ENCODE measurements at places on chromosomes 13 and 19. TPM values are rescaled to one million over a fixed set of nuclear protein-coding genes. Genes with fewer than 3 reads are reported as not detected.

DNA sequence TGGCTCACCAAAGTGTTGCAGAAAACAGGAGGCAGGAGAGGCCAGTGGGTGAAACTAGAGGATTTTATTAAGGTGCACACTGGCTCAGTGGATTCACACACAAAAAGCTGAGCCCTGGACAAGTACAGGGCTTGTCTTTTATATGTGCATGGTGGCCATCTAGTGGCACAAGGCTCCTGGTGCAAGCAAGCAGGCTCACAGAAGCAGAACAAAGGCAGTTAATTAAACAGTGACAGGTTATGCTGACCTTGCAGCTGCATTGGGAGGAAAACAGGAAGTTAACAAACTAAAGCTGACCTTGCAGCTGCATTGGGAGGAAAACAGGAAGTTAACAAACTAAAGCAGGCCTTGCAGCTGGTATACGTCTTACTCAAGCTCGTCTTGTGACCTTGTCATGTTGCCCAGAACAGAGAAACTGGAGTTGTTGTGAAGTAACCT is 65.3 kb upstream of the ZNF681 start:
- no peak for DNase-seq

DNA sequence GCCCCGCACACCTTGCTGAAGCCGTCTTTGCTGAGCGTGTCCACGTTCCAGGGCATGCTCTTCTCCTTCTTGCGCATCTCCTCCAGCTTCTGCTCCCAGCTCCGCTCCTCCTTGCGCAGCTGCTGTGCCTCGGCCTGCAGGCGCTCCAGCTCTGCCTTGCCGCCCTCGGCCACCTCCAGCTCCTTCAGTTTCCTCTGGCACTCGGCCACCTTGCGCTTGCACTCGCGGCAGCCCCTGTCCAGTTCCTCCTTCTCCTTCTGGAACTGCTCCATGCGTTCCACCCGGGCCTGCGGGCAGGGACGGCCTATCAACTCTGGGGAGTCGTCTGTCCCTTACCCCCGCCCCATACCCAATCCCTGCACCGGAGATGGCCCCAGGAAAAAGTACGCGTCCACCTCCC is 7.4 kb downstream of the CDC37 start:
- no peak for DNase-seq

DNA sequence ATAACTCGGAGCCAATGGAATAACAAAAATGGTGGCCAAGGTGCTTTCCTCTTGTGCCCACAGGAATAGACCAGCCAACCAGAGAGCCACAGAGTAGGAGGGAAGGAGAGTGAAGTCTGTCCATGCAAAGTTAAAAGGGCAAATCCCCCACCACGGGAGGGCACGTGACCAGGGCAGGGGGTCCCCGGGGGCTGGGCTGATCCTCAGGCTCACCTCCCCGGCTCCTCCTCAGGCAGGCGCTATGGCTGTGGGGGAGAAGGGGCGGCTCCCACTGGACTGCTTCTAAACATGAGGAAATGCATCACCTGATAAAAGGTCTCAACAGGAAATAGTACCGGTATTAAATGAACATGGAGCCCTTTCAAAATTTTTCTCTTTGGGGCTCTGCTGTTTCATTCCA is 73.2 kb upstream of the SLC15A1 start:
- no peak for DNase-seq

- no peak for DNase-seq
These were observed 134.6 kb downstream of the KATNAL1 start for GRCh38 chr13:30172593-30173302.

- DNase-seq: no peak
These were observed 11.1 kb upstream of the GTF2F2 start for GRCh38 chr13:45109102-45109720.

DNA sequence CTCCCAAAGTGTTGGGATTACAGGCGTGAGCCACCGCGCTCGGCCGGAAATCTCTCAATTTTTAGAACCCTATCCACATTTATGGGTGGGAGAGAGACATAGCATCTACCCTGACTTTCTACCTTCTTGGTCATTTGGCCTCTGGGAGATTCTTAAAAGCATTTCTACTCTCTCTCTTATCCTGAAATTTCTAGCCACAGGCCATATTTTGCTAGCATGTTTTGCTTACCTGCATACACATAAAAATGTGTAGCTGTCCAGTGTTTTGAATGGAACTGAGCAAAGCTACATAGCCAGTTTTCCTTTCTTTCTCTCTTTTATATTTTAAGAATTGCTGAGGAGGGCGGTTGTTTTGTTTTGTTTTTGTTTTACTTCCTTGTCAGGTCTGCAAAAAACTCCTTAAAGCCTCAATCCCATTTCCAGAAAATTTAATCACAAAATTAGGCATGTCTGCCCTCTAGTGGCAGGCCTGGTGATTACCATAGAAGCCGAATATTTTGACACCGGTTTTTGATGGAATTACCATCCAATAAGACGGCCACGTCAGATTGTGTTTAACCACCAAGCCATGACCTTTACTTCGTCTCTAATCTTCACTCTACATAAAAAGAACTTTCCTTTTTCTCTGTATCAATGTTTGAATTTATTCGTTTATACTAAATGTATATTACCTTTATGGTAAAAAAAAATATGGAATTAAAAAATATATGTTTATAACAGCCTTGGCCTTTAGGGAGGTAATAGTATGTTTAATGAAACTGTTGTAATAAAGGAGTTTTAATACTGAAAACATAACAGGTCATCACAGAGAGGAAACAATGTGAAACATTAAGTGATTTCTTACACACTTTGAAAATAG is 34.4 kb upstream of the OXGR1 start:
- peak; percentile 81 for DNase-seq

GRCh38 chr13:112714376-112715174 is 24.7 kb downstream of the ATP11A start:
- DNase-seq: no peak

GRCh38 chr13:113596321-113597200 is 12.0 kb downstream of the TFDP1 start:
- no peak for DNase-seq

- peak; percentile 89 for DNase-seq
These were observed 5.5 kb upstream of the ADAMTS10 start for GRCh38 chr19:8615813-8616596.

DNA sequence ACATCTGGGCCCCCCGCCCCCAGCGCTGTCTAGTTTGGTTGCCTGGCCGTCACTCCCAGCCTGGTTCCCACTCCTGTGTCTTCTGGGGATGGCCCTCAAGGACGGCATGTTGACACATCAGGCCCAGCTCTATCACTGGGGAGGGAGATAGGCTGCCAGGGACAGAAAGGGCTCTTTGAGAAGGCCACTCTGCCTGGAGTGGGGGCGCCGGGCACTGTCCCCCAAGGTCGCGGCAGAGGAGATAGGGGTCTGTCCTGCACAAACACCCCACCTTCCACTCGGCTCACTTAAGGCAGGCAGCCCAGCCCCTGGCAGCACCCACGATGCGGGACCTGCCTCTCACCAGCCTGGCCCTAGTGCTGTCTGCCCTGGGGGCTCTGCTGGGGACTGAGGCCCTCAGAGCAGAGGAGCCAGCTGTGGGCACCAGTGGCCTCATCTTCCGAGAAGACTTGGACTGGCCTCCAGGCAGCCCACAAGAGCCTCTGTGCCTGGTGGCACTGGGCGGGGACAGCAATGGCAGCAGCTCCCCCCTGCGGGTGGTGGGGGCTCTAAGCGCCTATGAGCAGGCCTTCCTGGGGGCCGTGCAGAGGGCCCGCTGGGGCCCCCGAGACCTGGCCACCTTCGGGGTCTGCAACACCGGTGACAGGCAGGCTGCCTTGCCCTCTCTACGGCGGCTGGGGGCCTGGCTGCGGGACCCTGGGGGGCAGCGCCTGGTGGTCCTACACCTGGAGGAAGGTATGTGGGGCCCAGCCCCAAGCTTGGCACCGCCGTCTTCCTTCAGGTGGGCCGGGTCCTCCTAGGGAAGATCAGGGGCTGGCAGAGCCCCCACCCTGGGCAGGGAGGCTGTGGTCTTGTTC is at the start of gene AMH:
TSS of gene AMH (plus strand) at position 314 of the 857 bp plus-strand sequence. CDS start at position 324, 10 bp downstream.
- no peak for DNase-seq

DNA sequence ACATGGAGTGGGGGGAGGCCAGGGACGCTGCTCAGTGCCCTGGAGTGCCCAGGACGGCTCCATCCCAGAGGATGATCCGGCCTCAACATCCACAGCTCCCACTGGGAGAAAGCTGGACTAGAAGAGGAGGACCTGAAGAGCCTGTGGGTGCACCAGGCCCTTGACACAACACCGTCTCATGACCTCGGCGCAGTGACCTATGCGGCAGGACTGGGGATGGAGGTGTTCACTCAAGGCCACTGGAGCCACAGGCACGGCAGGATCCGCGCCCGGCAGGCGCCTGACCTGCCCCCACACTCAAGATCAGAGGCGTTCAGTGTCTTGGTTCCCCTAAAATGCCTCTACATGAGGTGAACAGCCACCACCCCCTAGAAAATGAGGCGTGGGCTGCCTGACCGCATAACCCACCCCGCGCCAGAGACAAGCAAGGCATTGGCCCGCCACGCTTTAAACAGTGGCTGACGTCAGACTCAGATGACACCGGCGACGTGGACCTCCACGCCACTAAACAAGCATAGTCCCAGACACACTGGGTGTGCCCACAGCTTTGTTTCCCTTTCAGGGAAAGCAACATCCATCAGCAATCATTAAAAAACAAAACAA is 8.0 kb downstream of the SGTA start:
- DNase-seq: no peak

DNA sequence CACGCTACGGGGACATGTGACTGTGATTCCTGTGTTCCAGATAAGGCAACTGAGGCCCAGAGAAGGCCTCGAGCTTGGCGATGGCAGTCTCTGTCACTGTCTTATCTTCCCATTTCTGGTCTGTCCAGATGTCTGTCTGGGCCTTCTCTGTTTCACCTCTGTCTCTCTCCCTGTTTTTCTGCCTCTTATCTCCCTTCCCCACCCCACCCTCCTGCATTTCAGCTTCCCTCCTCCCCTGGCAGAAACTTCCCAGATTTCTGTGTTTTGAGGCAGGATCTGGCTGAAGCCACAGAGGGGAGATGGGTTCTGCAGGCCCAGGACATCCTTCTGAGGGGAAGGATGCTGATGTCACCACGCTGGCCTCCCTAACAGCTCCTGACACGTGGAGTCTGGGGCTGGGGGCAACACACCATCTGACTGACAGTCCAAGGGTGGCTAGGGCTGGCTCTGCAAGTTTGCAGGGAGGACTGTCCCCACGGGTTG is 14.4 kb downstream of the PAK4 start:
- DNase-seq: no peak

DNA sequence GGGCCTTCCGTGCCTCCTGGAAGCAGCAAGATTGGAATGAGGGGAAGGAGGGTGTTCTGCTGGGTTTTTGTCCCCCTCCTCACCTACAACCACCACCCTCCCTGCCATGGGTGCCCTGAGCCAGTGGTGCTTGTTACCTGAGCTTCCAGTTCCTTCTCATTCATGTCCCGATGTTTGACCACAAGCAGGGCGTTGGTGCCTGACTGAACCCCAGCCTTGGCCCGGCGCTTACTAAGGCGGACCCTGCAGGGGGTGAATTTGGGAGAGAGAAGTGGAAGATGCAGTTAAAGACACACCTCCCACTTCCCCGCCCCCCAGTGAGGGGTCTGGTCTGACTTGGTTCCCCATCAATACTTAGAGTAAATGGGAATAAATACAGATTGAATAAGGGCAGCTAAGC is 4.3 kb downstream of the PAF1 start:
- no peak for DNase-seq

GRCh38 chr19:39539165-39539517 is 820 bp downstream of the EID2 start:
- DNase-seq: no peak

DNA sequence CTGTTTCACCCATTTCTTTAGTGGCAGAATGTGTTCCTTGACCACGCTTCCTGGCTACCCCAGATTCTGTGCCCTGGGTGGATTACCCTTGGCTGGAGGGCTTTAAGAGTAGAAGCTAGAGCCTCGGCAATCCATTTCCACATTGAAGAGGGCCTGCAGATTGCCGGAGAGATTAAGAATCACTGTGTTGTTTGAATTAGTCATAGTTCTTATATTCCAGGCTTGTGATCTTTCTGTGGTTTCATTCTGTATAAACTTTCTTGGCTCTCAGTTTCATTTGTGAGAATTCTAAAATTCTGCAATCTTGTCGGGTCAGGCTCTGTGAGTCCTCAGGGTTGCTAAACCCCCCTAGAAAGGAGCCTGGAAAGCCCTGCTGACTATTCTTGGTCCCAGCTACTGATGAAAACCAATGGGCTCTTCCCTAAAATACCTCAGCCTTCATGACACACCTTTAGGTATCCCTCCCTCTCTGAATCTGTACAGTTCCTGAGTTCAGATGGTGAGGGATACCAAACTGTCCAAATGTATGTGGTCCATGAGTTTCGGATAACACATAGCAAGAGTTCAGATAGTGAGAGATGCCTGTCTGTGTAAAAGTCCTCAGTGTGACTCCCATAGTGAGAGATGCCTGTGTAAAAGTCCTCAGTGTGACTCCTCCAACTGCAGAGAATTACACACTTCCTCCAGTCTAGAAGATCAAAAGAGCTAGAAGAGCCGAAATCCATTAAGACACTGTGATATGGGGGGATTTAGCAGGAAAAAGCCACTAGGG is 4.3 kb downstream of the PHF11 start:
- peak; percentile 67 for DNase-seq

DNA sequence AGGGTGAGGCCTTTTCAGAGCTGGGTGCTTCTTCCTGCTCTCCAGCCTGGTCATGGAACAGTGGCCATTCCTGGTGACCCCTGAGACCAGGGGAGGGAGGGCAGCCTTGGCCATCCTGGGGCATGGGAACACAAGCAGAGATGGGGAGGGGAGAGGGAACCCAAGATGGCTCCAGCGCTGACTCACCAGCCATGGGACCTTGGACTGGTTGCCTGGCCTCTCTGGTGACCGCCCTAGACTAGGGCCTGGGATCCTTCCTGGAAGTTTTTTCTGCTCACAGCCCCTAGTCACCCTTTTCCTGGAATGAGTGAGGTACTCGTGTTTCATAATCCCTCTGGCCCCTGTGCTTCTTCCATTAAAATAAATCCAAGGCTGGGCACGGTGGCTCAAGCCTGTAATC is 3.3 kb upstream of the OPA3 start:
- DNase-seq: no peak

GRCh38 chr19:29516821-29517395 is 8.9 kb upstream of the VSTM2B start:
- DNase-seq: no peak

The SH2D3A gene
- total RNA-seq: 9.8 TPM

The KANK3 gene
- 1.5 TPM for total RNA-seq

The NDUFB7 gene
- total RNA-seq: 129 TPM

The CALR3 gene
- not detected for total RNA-seq

The ENOX1 gene
- 0.07 TPM for total RNA-seq

The SULT2A1 gene
- not detected for total RNA-seq

The PSG11 gene
- not detected for total RNA-seq

The FPR1 gene
- not detected for total RNA-seq

The SLC10A2 gene
- total RNA-seq: not detected
